ENCODE measurements at places on chromosomes 4 and X.

DNA sequence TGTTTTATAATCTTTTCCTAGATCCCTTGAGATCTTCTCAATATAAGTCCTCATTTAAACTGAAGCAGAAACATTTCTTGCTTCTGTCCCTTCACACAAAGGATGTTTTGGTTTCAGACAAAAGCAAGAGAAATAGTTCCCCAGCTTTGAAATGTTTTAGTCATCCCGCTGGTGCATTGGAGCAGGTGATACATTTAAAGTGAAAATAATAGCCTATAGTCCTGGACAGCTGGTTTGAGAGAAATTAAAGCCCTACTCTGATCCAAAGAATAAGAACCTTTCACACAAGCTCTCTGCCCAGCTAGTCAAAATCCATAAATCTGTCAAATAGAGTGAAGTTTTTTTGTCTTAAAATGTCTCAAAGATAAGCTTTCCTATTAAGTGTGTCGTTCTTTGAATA is 79.4 kb downstream of the LUZP4 start:
- DNase-seq, result no peak

- DNase-seq, result no peak
These were observed 161.8 kb upstream of the MAP3K15 start for GRCh38 chrX:19677121-19677520.

- DNase-seq, result no peak
These were observed 64.0 kb downstream of the SOX3 start for GRCh38 chrX:140440876-140441275.

- DNase-seq, result no peak
These were observed 1048.6 kb downstream of the FAM133A start for GRCh38 chrX:94722578-94722977.

DNA sequence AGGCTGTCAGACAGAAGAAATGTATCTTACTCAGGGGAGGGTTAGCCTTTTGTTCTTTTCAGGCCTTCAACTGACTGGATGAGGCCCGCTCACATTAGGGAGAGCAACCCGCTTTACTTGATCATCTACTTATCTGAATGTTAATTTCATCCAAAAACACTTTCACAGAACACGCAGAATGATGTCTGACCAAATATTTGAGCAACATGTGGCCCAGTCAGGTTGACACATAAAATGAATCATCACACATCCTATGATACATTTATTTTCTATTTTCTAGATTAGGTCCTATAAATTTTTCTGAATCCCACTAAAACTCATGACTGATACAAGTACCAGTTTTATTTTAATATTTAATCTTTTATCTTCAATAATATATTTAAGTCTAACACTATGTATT is 260.3 kb downstream of the IL15 start:
- no peak for DNase-seq

- DNase-seq, result peak; percentile 30
These were observed 1.8 kb downstream of the DKK2 start for GRCh38 chr4:107034091-107034995.

DNA sequence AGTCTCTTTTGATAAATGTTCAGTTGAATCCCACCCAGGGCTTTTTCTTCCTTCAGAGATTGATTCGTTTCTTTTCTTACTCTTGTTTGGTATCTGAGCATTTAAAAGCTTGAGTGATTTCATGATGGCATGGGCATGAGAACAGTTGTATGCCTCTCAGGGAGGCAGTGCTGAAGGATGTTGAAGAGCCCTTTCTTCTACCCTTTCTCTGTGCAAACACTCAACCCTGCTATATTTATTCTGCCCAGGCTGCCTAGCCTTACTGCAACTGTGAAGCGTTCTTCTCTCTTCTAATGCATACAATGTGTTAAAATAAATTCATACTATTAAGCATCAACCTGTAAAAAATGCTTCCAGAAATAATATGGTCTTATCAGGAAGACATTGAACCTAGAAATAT is 367.6 kb upstream of the LCORL start:
- DNase-seq, result no peak

GRCh38 chrX:24395775-24396174 is 35.3 kb downstream of the SUPT20HL1 start:
- peak; percentile 74 for DNase-seq

- DNase-seq, result no peak
These were observed 14.6 kb downstream of the RBBP7 start for GRCh38 chrX:16855363-16856075.

DNA sequence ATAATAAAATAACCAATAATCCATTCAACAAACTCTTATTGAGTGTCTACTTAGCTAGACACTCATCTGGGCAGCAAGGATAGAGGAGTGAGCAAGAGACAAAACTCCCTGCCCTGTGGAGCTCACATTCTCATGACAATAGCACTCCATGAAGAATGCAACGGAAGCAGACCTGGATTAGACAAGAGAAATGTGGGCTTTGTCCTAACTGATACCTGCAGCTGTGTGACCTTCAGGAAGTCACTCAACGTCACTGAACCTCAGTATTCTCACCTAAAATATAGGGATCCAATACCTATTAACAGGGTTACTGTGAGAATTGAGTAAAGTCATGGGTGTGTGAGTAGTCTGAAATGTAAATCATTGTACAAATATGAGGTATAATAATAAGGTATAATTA is 61.2 kb downstream of the NDNF start:
- DNase-seq, result no peak

DNA sequence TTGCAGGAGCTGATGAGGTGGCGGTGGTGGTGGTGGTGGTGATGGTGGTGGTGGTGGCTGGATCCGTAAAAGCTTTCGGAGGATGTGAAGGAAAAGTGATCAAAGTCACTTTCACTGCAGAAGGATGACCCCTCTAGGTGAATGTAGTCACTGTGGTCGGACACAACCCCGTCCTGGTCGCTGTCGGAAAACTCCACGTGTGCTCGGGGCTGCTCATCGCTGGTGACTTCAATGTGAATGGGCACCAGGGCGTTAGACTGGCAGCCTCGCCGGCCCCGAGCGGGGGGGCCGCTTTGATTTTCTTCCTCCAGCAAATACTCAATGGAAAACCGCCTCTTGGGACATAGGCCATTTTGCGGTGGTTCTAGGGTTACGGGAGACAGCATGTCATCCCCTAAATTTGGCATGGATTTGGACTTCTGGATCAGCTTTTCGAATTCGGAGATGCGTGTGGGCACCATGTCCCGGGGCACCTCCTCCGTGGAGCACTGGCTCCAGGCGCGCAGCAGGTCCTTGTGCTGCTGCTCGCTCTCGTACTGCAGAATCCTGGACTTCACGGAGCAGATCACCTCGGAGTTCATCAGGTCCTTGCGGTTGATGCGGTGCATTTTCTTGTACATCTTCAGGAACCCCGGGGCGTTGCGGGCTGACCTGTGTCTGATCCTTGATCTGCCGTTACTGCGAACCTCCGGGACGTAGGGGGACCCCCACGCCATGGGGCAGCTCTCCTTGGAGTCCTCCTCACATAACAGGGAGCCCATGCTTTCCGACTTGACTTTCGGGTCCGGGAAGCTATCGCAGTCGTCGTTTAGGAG is 88.3 kb upstream of the PDLIM3 start:
- no peak for DNase-seq

- DNase-seq, result no peak
These were observed 20.4 kb upstream of the AMELX start for GRCh38 chrX:11272863-11273262.

GRCh38 chr4:163484906-163485305 is 9.6 kb upstream of the TMA16 start:
- DNase-seq, result peak; percentile 60

- DNase-seq, result no peak
These were observed 81.6 kb downstream of the RTL9 start for GRCh38 chrX:110440016-110440805.

GRCh38 chrX:19799319-19800182 is 87.8 kb downstream of the SH3KBP1 start:
- peak; percentile 15 for DNase-seq

DNA sequence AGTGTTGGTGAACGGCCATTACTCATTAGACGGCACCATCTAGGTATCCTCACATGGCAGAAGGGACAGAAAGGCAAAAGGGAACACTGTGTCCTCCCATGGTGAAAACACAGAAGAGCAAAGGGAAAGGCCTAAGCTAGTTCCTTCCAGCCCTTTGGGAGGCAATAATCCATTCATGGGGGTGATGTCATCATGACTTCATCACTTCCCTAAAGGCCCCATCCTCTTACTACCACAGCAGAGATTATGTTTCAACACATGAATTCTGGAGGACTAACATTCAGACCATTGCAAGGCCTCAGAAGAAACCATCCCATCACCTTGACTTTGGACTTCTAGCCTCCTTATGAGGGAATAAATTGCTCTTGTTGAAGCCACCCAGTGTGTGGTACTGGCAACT is 238.2 kb downstream of the MGST2 start:
- no peak for DNase-seq

DNA sequence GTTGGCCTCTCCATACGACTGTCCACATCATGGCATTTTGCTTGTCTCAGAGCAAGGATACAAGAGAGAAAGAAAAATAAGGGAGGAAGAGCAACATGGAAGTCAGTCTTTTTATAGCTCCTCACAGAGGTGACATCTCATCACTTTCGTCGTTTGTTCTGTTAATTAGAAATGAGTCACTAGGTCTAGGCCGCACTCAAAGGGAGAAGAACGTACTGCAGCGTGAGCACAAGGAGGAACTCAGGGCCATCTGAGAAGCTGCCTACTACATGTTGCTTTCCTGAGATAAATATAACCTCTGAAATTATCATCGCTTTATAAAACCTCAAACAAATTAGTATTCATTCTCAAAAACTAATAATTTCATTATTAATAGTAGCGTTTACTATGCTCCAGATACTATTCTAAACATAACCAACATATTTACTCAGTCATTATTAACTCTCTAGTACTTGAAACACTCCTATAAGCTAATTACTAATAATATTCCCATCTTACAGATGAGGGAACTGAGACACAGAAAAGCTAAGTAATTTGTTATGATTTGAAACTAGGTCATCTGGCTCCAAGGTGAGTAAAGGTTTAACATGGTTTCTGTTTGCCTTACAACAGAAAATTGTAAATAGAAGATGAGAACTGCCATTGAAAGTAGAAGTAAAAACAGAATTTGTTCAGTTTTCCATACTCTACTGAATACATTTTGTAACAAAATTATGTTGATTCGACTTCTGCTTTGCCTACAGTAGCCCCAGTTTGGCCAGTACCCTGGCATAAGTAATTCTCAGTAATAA is 213.2 kb upstream of the UGT8 start:
- DNase-seq, result no peak

DNA sequence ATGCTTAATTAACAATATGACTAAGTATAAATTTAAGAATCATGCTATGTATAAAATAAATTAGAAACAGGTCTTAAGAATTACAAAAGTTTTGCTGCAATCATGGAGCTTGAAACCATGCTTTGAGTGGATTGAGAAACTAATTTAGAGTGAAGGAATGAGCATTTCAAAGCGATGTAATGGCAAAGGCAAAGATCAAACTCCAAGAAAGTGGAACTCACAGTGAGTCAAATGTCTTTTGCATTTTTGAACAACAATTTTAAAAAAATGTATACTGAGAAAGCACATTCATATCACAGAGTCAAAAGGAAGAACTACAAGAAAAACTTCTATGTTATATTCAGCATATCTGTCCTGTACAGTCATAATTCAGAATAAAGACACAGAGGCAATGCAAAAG is 6.6 kb downstream of the GPRIN3 start:
- DNase-seq, result no peak

DNA sequence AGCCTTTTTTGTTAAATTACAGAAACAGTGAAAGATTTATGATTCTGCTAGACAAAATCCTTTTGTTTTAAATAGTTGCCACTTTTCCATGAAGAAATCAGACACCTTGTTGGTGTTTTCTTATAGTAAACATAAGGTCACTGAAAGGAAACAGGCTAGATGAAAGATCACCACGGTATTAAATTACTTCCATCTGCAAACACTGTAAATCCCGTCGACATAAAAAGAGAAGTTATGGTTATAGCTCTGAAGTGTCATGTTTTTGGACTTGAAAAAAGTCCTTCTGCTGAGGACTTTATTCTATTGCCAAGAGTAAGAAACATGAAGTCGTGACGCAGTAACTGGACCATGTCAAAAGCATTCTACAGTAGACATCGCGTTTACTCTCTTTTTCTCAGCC is 567.6 kb upstream of the SLIT2 start:
- DNase-seq, result peak; percentile 64

GRCh38 chrX:71107762-71108360 is 1.3 kb upstream of the CXorf65 start:
- no peak for DNase-seq

DNA sequence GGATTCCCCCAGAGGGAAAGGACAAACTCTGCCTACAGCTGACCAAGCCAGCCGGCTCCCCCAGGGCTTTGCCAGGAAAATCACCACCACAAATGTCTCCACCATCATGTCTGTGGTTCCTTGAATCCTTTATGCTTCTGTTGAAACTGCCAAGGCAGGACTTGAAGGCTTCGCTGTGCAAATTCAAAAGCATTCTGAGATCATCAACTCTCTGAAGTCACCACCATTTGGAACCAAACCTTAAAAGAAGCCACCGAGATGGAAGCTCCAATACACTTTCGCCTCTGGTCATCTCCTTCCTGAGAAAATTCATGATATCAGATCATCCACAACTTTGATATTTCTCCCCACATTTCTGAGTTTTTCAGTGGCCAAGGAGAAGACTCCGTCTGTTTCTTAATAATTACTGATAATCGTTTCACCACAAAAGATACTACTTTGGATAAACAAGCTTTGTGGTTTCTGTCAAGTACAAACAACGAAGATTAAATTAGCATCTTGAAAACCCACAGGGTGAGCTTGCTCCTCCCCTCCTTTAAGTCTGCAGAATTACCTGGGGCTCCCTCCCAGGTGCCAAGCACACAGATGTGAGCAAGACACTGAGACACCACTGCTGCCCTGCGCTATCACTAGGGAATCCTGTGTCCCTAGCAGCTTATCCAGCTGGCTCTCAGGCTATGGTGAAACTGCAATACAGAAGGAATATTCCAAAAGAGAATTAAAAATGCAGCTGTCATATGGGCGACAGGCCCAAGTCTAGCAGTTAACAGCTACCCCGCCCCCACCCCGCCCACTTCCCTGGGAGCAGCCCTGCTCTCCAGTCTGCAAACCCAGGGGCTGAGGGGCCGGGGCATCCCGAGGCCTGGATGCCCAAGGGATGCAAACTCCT is 125.0 kb upstream of the TBL1X start:
- DNase-seq, result peak; percentile 65

DNA sequence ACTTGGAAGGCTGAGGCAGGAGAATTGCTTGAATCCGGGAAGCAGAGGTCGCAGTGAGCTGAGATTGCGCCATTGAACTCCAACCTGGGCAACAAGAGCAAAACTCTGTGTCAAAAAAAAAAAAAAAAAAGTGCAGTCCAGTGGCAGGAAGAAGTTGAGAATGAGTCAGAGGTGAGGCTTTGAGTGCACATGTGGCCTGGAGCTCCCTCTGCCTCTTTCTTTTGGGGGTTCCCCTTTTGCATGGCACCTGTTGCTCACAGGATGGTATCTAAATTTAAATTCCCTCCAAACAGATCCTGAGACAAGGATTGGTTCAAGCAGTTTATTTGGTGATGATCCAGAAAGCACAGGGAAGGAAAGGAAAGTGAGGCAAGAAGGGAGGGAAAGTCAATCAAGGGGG is 151.4 kb upstream of the STX18 start:
- no peak for DNase-seq

DNA sequence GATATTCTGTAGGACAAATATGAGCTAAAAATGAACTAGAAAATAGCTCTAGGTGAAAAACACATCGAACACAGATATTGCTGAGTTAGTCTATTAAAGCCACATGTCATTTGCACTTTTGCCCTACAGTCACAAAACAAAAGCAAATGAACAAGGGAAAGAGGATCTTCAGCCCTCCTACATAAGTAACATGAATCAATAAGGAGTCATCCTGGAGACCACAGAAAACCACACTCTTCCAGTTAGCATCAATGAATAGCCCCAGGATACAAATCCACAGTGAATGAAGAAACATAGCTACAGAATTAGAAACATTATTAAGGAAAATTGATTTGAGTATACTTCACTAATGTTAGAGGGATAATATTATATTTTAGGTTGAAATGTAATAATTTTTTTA is 311.4 kb downstream of the MAPK10 start:
- DNase-seq, result peak; percentile 18

All from fibroblast of villous mesenchyme (primary cell).